GM10248 (cell line): ENCODE measurements at places on chromosomes 2 and 18.
A peak's percentile ranks its signal among the peaks of the same experiment; 100 is the strongest.

GRCh38 chr2:237540823-237541222, 25.6 kb upstream of the PRLH start:
- no peak for DNase-seq

DNA sequence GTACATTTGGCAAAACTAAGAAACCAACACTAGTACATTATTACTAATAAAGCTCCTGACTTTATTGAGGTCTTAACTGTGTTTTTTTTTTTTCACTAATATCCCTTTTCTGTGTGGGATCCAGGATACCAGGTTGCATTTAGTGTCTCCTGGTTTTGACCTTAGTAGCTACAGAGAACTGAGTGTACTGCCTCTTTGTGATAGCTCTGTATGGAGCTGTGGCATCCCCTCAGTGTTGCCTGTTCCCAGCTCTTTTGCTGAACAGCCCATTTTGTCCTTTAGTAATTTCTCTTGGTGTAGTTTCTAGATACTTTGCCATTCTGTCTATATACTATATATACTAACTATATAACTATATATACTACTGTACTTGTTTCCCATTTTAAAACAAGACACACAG, 31.6 kb downstream of the KCMF1 start:
- no peak for DNase-seq

DNA sequence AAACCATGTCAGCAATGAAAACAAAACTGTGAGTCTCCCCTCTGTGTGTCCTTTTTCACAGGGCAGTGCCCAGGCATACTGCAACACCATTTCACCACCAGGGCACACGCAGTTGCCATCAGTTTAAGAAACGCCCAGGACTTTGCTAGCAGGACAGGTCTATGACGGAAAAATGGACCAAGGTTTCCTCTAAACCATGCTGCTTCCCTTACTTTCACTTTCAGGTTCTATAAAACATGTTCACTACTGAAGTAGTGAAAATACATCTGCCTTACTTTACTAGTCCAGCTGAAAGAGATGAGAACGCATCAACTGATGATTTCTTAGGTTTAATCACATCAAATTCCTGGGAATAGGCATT, 110.5 kb downstream of the TCF4 start:
- peak; percentile 35 for DNase-seq

DNA sequence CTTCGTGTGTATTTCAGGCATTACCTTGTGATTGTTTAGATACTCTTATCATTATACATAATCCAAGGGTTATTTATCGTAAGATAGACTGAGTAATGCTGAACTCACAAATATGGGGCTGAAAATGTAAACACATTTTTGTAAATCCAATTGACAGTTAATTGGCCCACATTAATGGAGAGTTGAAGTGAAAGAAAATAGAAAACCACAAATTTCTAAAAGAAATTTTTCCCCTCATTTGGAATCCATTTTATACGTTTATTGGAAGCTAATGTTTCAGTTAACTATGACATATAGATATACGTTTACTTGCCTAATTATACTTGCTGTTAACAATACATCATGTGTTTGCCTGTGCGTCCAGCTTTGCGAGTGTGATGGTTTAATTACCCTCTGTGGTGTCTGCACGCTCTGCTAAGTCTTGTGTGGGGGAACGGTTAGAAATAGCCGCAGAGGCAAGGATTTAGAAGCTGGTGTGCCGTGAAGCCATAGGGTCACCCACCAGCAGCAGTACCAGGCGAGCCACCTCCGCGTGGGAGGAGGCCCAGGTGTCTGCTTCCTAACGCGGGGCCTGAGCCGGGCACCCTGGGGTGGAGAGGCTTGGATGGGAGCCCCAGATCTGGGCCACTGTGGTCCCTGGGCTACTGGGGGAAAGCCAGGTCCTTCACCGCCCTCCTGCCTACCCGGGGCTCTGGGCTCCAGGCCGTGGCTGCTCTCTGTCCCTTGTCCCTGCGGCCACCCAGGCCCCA, 38.0 kb downstream of the TSHZ1 start:
- DNase-seq = no peak

GRCh38 chr2:155021618-155022017, 323.1 kb downstream of the KCNJ3 start:
- DNase-seq = no peak

GRCh38 chr2:67652679-67653078, 255.5 kb downstream of the ETAA1 start:
- DNase-seq = peak; percentile 29

DNA sequence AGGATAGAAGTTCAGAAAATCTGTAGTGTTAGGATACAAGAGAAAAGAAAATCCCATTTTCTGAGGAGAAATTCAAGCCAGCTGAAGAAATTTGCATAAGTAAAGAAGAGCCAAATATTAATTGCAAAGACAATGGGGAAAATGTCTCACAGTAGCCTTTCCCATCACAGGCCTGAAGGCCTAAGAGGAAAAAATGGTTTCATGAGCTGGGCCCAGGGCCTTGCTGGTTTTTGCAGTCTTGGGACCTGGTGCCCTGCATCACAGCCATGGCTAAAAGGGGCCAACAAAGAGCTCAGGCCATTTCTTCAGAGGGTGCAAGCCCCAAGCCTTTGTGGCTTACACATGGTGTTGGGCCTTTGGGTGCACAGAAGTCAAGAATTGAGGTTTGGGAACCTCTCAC, 413.6 kb upstream of the CYRIA start:
- no peak for DNase-seq

- peak; percentile 66 for DNase-seq
Measured at GRCh38 chr2:10412380-10412779, 35.7 kb downstream of the ODC1 start.

GRCh38 chr2:136129601-136130000, 11.7 kb upstream of the CXCR4 start:
- no peak for DNase-seq

- no peak for DNase-seq
Measured at GRCh38 chr2:56108806-56109205, 75.0 kb upstream of the CCDC85A start.

DNA sequence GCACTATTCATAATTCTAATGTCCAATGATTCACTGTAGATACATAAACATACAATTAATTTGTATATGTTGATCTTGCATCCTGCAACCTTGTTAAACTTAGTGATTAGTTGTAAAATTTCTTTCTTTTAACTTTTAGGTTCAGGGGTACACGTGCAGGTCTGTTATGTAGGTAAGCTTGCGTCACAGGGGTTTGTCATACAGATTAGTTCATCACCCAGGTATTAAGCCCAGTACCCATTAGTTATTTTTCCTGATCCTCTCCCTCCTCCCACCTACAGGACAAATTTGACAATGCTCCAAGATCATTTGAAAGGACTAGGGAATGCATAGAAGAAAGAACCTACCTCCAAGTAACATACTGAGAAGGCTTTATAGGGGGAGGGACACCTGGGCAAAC, 290.1 kb downstream of the SRBD1 start:
- no peak for DNase-seq

DNA sequence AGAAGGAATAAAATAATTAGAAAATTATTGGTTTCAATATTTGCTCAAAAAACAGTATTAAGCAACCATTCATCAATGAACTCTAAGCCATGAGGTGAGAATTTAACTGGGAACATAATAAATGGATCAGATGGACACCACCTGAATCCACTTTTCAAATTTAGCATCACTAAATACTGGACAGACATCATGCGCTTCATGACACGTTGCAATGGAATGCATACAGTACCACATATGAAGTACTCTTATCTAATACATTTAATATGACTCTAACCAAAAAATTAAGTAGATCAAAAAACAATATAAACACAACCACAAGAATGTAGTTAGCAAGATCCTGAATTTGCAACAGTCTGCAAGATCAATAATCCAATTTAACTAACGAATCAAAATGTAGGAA, 76.6 kb downstream of the COBLL1 start:
- DNase-seq = no peak

GRCh38 chr2:92074549-92074898, 2796.7 kb upstream of the TEKT4 start:
- DNase-seq = no peak

- DNase-seq = no peak
Measured at GRCh38 chr2:232139786-232140562, 178.5 kb downstream of the DIS3L2 start.

GRCh38 chr2:41865263-41865662, 182.6 kb upstream of the PKDCC start:
- no peak for DNase-seq

- peak; percentile 86 for DNase-seq
Measured at GRCh38 chr2:96116424-96116878, at the start of gene ADRA2B. Gene ADRA2B (minus strand): TSS chr2:96116571. CDS start chr2:96116149, 422 bp downstream.

- no peak for DNase-seq
Measured at GRCh38 chr2:1569879-1570450, 156.7 kb downstream of the TPO start.

GRCh38 chr18:45890606-45891005, 65.1 kb downstream of the SIGLEC15 start:
- no peak for DNase-seq

DNA sequence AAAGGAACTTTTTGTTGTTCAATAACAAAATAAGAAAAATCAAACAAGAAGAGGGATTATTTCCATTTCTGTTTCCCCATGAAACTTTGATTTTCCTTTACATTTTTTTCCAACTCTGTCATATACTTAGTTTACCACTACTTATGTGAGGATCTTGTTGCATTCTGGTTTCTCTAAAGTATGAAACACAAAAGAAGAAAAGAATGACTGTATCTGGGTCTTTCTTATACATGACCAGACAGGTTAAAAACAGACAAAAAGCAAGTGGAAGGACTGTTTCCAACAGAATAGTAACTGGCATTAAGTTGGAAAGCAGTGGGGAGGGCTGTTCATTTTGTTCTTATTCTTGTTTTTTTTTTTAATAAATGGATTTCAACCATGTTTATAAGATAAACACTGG, 1207.8 kb upstream of the FAM98A start:
- no peak for DNase-seq

GRCh38 chr2:204051476-204051875, 114.9 kb downstream of the ICOS start:
- DNase-seq = no peak

- DNase-seq = no peak
Measured at GRCh38 chr2:228094377-228094921, 87.0 kb downstream of the SPHKAP start.
